ENCODE measurements at places on chromosomes 1 and 21.

GRCh38 chr1:15251857-15252835 is 5.1 kb downstream of the FHAD1 start:
- no peak for DNase-seq
- H3K4me3 ChIP-seq: no peak overlapping the region
- H3K27me3 ChIP-seq: no peaks in the 10 kb centered on the region
- no peak overlapping the region for H3K27ac ChIP-seq
- H3K4me1 ChIP-seq: peaks cover 26% of the 10 kb centered on the region

GRCh38 chr1:28412731-28413130 is 43.2 kb downstream of the PHACTR4 start:
- H3K36me3 ChIP-seq: peaks cover 21% of the 10 kb centered on the region
- DNase-seq: no peak
- no peak overlapping the region for H3K4me3 ChIP-seq
- no peaks in the 10 kb centered on the region for H3K27me3 ChIP-seq
- H3K4me1 ChIP-seq: no peaks in the 10 kb centered on the region
- H3K27ac ChIP-seq: no peak overlapping the region

DNA sequence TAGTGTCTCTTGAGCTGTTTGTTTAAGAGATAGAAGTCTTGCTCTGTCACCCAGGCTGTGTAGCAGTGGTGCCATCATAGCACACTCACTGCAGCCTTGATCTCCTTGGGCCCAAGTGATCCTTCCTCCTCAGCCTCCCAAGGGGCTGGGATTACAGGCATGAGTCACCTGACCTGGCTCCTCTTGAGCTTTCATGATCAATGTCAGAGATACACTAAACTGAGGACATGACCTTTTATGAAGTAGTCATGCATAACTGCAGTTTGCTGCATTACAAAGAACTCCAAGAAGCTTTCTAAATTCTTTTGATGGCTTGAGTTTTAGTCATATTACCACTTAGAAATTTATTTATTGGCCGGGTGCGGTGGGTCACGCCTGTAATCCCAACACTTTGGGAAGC is 77.7 kb downstream of the CC2D1B start:
- H3K27ac ChIP-seq: no peak overlapping the region
- no peaks in the 10 kb centered on the region for H3K36me3 ChIP-seq
- H3K4me3 ChIP-seq: no peak overlapping the region
- no peaks in the 10 kb centered on the region for H3K4me1 ChIP-seq

DNA sequence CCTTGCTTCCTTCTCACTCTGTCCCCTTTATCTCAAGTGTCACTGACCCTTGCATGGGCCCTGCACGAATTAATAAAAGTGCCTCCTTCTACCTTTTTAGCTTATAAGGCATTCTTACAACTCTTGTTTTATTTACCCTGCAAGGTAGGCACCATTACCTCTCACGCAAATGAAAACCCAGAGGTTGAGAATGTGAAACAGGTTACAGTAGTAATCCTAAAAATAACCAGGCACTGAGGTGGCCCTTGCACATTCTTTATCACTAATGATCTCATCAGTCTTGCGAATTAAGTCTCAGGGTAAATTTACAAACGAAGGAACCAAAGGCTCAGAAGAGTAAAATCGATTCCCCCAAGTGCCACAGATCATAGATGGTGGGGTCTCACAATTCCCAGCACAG is 3.7 kb downstream of the GLIS1 start:
- H3K27ac ChIP-seq: no peak overlapping the region
- H3K4me3 ChIP-seq: no peak overlapping the region
- H3K27me3 ChIP-seq: peaks cover 7% of the 10 kb centered on the region
- DNase-seq: no peak
- peaks cover 11% of the 10 kb centered on the region for H3K4me1 ChIP-seq

DNA sequence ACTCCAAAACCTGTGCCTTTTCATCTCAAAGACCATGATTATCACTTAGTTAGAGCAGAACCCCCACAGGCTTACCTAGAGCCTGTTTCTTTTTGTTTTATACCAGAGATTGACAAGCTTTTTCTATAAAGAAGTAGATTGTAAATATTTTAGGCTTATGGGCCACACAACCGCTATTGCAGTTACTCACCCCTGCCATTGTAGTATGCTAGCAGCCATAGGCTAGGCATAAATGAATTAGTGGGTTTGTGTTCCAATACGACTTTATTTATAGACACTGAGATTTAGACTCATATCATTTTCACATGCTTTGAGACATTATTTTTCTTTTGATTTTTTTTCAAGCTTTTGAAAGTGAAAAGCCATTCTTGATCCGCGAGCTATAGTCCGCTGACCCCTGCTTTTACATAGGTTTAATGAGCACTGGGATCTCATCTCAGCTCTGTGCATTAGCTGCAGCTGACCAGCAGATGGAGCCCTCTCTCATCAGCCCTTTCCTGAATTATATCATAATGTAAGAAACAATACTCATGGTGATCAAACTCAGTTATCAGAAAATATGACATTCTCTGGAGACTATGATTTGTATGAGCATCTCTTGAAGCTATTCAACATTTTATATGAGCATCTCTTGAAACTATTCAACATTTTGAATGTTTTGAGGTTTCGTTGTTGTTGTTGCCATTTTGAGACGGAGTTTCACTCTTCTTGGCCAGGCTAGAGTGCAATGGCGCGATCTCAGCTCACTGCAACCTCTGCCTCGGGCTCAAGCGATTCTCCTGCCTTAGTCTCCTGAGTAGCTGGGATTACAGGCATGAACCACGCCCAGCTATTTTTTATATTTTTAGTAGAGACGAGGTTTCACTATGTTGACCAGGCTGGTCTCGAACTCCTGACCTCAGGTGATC is 111.9 kb upstream of the L1TD1 start:
- DNase-seq: peak; percentile 74
- H3K36me3 ChIP-seq: no peaks in the 10 kb centered on the region
- no peaks in the 10 kb centered on the region for H3K27me3 ChIP-seq
- no peaks in the 10 kb centered on the region for H3K4me1 ChIP-seq
- no peak overlapping the region for H3K4me3 ChIP-seq

- peak overlapping the region; percentile 75 for H3K27ac ChIP-seq
- no peaks in the 10 kb centered on the region for H3K36me3 ChIP-seq
- DNase-seq: no peak
- peaks cover 47% of the 10 kb centered on the region for H3K4me1 ChIP-seq
- H3K4me3 ChIP-seq: no peak overlapping the region
- no peaks in the 10 kb centered on the region for H3K27me3 ChIP-seq
These were observed 61.0 kb upstream of the ADARB1 start for GRCh38 chr21:45013260-45013841.

DNA sequence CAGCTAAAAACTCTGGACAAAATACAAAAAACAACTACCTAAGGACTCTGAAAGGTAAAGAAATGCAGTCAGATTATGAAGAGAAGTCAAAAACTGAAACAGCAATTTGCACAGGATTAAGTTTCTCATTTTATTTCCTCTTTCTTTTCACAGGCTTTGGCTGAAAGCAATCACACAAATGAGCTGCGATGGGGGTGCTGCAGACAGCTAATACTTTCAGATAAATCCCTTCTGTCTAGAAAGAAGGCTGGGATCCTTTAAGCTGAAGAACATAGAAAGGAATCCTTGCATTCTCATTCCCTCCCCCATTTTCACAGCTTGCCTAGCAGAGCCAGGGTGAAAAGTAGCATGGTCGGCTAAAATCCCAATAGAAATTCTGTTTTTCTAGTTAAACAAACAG is 32.0 kb upstream of the PRDX6 start:
- no peak overlapping the region for H3K4me3 ChIP-seq
- H3K27ac ChIP-seq: no peak overlapping the region
- no peaks in the 10 kb centered on the region for H3K36me3 ChIP-seq
- no peak for DNase-seq
- H3K27me3 ChIP-seq: no peaks in the 10 kb centered on the region

DNA sequence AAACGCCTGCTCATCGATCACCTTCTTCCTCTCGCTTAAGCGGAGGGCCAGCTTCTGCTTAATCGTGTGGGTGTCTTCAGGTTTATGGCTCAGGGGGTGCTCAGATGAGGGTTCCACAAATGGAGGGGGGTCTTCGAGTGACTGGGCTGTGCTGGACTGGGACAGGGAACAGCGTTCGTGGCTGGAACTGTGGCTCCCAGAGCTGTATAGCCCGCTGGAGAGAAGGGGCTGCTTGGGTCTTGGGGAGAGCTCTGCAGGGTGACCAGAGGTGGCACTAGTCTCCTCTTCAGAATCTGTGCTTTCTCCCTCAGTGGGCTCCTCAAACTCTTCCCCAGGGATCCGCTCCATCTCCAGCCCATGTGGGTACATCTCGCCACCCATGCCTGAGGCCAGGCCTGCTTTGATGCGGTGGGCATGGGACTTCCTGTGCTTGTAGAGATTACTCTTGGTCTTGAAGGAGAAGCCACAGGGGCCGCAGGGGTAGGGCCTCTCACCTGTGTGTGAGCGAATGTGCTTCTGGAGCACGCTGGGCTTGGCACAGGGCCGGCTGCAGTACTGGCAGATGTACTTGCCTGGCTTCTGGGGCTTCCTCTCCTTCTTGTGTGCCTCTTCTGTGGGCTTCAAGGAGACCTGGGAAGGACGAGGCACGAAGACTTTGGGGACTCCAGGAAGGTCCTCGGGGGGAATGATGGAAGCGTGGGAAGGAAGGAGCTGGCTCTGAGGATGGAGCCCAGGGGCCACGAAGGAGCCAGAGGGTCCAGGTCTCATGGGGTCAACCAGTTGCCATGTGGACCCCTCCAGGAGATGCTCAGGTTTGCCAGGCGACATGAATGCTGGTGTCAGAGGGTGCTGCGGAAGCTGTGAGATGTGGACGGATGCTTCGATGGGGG is 99.4 kb upstream of the EDN2 start:
- no peak overlapping the region for H3K4me3 ChIP-seq
- no peaks in the 10 kb centered on the region for H3K4me1 ChIP-seq
- no peaks in the 10 kb centered on the region for H3K27me3 ChIP-seq
- no peaks in the 10 kb centered on the region for H3K36me3 ChIP-seq
- no peak for DNase-seq

DNA sequence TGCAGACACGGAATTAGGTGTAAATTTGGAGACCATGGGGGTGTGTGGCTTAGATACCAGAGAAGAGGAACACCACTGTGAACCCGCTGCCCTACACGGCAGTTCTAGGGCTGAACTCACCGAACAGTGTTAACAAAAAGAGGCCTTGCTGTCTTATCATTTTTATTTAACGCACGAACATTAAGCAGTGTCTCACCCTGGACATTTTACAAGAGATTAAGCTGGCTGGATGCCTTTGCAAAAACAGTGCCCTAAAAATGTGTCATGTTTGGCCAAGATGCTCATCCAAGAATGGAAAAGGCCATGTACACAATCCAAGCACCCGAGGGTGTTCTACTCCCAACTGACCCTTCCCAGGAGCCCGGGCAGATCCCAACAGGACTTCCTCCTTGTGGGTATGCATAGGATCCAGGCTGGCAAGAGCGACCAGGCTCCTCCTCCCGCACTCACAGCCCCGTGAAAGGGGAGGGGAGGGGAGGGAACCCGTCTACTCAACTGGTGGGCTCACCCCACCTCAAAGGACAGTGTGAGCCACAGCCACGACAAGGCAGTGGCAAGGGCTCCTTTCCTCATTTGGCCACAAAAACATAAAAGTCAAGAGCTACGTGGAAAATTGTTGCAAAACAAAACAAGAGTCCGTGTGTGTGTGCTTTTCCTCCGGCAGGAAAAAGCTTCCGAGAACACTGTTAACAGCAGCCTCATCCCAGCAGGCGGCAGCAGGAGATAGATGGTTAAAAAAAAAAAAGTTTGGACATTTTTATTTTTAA is 20.3 kb downstream of the C2CD2 start:
- no peaks in the 10 kb centered on the region for H3K4me1 ChIP-seq
- H3K4me3 ChIP-seq: no peak overlapping the region
- H3K27me3 ChIP-seq: no peaks in the 10 kb centered on the region
- H3K36me3 ChIP-seq: no peaks in the 10 kb centered on the region

- H3K27me3 ChIP-seq: no peaks in the 10 kb centered on the region
- peaks cover 26% of the 10 kb centered on the region for H3K4me1 ChIP-seq
- no peak overlapping the region for H3K27ac ChIP-seq
These were observed 96.6 kb upstream of the ERRFI1 start for GRCh38 chr1:8122477-8123407.

GRCh38 chr1:109897259-109897955 is 13.2 kb upstream of the CSF1 start:
- DNase-seq: no peak
- no peaks in the 10 kb centered on the region for H3K36me3 ChIP-seq
- no peak overlapping the region for H3K4me3 ChIP-seq
- no peak overlapping the region for H3K27ac ChIP-seq

GRCh38 chr21:37696936-37697335 is 219.3 kb downstream of the KCNJ6 start:
- no peaks in the 10 kb centered on the region for H3K27me3 ChIP-seq
- no peaks in the 10 kb centered on the region for H3K36me3 ChIP-seq
- H3K4me3 ChIP-seq: no peak overlapping the region

DNA sequence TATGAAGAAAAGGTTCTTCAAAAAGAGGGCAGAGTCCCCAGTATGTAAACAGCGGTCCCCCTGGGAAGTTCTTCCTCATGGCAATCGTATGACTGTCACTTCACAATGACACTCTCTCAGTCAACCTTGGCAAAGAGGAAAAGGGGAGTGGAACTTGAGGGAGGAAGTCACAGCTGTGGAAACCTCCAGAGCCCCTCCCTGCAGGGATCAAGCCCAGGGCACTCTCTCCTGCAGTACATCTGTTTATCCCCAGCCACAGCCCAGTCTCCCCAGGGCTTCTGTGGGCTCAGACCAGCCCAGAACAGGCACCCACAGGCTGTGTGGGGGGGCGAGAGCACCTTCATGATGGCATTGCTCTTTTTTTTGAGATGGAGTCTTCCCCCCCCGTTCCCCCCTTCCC is 2.0 kb downstream of the ATP13A2 start:
- peaks cover 44% of the 10 kb centered on the region for H3K4me1 ChIP-seq
- peaks cover 8% of the 10 kb centered on the region for H3K36me3 ChIP-seq
- no peaks in the 10 kb centered on the region for H3K27me3 ChIP-seq
- DNase-seq: peak; percentile 80
- no peak overlapping the region for H3K4me3 ChIP-seq

- no peak overlapping the region for H3K4me3 ChIP-seq
- no peaks in the 10 kb centered on the region for H3K27me3 ChIP-seq
- no peaks in the 10 kb centered on the region for H3K4me1 ChIP-seq
- H3K36me3 ChIP-seq: no peaks in the 10 kb centered on the region
- DNase-seq: no peak
- H3K27ac ChIP-seq: no peak overlapping the region
These were observed 898 bp downstream of the KRTAP27-1 start for GRCh38 chr21:30336596-30336995.

DNA sequence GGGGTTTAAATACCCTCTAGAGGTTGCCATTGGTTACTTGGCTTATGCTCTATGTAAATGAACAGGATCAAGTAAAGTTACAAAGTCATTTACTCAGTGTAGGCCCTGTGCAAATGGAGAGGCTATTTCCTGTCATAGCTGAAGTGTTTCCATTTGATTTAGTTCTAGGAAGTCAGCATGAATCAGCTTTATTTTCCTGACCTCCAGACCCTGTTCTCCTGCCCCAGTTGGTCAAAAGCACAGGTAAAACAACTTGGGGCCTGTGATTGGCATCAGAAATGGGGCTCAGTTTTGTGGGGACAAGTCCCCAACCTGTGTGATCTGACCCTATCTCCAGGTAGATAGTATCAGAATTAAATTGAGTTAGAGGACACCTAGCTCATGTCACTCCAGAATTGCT is 239.9 kb downstream of the HHAT start:
- no peaks in the 10 kb centered on the region for H3K4me1 ChIP-seq
- H3K36me3 ChIP-seq: no peaks in the 10 kb centered on the region
- H3K27me3 ChIP-seq: no peaks in the 10 kb centered on the region
- DNase-seq: no peak
- no peak overlapping the region for H3K4me3 ChIP-seq

Measured in SJCRH30 (cell line).